GM13977 (cell line): ENCODE measurements at places on chromosomes 12 and 14.
A peak's percentile ranks its signal among the peaks of the same experiment; 100 is the strongest.

DNA sequence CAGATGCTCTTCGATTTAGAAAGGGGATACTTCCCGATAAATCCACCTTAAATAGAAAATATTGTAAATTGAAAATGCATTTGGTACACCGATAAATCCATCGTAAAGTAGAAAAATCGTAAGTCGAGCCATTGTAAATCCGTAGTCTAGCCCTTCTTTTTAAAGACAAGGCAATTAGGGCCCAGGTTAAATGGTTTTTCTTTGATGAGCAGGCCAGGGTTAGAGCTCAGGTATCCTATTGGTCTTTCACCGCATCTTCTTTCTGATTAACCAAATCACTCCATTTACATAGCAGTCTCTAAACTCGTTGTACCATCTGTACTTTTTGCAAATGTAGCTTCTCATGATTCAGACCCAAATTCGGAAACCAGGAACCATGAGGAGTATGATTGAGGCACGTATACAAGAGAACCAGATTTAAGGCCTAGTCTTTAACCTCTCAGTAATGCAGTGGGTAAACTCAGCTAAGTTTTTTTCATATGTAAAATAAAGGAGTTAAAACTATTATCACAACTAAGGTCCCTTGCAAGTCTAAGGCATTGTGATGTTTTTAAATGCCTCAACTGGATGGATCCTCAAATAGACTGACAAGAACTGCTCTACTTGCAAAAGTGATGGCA lies 2.2 kb upstream of the YAF2 start:
- no peak for DNase-seq

GRCh38 chr14:87491816-87492215 lies 501.2 kb downstream of the GALC start:
- DNase-seq, result no peak

GRCh38 chr12:110640275-110641025 lies 26.5 kb downstream of the TCTN1 start:
- no peak for DNase-seq

DNA sequence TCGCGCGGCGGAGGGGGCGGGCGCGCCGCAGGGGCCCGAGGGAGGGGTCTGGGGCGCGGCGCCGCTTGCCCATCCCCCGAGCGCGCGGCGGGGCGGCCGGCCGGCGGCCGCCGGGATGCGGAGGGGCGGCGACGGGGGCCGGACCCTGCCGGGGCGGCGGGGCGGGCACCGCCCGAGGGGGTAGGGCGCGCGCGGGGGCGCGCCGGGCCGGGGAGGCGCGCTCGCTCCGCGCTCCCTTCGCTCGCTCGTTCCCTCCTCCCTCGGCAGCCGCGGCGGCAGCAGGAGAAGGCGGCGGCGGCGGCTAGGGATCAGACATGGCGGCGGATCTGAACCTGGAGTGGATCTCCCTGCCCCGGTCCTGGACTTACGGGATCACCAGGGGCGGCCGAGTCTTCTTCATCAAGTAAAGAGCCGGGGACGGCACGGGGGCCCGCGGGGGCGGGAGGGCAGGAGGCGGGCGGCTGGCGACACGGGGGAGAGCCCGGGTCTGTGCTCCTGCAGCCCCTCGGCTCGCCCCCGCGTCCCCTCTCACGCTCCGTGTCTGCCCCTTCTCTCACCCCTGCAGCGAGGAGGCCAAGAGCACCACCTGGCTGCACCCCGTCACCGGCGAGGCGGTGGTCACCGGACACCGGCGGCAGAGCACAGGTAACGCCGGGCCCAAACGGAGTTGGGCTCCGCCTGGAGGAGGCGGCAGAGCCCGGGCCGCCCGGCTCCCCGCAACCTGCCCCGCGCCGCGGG lies at the start of gene PLEKHA5:
Gene PLEKHA5 (plus strand): TSS at position 248 of the 738 bp plus-strand sequence. CDS start 67 bp downstream, at position 315.
- peak; percentile 48 for DNase-seq

DNA sequence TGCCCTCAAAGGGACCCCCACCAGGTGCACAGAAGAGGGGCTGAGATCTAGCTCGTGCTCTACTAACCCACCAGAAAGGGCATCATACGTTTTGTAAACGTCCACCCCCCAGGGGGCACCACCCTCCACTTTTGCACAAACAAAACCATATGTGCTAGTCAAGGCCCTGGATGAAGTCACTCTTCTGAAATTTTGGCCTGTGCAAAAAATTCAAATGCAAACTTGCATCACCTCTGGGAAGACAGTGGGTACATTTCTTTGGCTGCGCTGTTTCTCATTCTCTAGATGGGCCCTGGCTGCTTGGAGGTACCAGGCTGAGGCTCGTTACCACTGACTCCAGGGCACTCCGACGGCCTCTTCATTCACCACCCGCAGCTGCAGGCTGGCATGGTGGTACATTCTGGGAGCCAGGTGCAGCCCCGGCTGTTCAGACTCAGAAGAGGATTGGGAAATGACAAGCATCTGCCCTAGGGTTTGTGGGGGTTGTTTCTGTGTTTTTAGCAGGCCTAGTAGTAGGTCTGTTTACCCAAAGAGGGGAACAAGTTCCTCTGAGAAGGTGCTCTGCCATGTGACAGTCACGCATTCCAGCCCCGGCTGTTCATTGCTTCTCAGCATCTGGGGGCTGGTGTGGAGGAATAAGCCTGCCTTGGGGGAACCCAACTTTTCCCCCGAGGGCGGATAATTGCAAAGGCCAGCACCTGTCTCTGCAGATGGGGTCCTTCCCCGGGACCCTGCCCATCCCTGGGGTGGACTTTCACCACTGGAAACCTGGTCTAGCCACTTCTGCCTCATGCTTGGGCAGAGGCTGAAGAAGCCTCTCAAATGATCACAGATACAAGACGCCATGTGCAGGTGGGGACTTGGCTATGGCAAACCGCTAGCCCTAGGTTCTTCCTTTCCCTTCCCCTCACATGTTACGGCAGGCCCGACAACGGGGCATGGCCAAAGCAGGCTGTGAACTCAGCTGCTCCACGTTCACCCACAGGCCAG lies 147.6 kb downstream of the DPF3 start:
- DNase-seq, result no peak

- peak; percentile 12 for DNase-seq
Observed at GRCh38 chr14:104642540-104642868, 37.9 kb upstream of the TMEM179 start.

GRCh38 chr12:47731723-47732122 lies 6.4 kb upstream of the ENDOU start:
- no peak for DNase-seq

- DNase-seq, result no peak
Observed at GRCh38 chr12:108187831-108188230, 58.7 kb downstream of the WSCD2 start.

DNA sequence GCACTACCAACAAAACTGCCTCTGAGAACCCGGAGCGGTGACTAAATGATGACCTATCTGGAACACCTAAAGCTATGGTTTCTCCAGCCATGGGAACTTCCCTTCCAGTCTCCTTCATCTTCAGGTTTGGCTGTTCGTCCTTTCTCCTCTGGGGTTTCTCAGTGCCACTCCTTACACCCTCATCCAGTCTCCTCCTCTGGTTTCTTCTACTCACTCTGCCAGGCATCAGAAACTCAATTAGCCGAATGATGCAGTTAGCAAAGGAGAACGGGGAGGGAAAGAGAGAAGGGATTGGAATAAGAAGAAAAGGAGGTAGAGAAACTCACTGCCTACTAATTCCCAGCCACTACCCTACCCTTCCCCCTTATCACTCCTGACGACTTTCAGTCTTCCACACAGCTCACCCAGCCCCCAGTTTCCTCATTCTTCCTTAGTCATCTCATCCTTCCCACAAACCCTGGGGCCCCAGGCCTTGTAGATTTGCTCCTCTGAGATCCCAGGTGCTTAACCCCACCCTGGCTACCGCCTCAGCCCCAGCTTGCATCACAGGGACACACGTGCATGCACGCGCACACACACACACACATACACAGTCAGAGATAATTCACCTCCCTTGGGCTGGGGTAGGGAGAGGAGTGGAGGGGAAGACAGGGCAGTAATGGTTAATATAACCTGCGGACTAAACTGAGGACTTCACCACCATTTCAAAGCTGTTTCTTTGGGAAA lies 13.0 kb downstream of the FGD6 start:
- DNase-seq, result no peak

GRCh38 chr12:47825173-47825639 lies 5.5 kb upstream of the HDAC7 start:
- no peak for DNase-seq

DNA sequence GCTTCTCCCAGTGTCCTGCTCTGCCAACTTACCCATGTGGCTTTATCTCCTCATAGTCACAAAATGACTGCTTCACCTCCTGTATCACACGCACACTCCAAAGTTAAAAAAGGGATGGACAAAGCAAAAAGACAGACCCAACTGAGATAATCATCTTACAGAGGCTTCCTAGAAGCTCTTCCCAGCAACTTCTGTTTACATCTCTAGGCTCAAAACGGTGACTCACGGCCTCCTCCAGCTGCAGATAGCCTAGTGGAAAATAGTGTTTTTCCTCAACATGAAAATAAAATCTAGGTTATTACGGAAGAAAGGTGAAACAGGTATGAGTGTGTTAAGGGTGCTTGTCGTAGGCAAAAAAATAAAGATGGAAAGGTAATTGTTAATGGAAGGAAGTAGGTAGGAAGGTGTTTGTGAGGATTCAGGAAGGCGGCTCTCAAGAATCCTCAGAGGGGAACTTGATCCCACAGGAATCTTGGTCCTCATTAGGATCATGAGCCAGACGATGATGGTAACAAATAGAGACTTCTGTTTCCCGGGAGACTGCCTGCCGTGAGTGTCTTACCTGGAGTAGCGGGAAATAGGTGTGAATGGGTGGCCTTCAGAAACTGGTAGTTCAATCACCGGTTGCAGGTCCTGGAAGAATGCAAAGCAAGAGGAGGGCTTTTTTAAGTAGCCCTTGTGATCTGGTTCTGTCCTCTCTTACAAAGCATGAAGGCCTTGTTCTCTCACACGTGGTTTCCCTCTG lies 487.5 kb upstream of the TMEM132C start:
- no peak for DNase-seq

GRCh38 chr14:100529561-100530031 lies 57.6 kb downstream of the BEGAIN start:
- no peak for DNase-seq

DNA sequence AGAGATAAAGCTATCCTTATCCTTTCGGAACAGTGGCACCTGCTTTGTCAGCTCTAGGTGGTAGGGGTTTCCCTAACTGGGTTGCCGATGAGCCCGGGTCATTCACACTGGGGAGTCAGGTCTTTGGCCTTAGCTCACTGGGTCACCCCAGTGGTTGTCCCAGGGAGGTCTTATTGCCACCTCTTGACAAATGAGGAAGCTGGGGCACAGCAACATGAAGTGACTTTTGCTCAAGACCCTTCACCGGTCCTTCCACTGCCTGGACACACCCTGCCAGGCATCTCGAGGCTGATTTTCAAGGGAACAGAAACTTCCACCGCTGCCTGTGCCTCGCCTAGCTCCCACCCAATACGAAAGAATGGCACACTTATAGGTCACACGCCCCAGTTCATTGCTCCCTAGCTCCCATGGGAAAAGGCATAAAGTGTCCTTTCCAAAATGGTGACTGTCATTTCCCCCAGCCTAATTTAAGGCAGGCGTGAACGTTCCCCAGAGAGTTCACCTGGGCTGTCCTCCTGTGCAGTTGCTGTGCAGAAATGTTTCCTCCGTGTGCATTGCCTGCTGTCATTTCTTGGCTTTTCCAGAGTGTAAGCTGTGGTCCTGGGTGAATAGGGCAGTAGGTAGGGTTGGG lies 156.1 kb upstream of the CCND2 start:
- DNase-seq, result no peak

DNA sequence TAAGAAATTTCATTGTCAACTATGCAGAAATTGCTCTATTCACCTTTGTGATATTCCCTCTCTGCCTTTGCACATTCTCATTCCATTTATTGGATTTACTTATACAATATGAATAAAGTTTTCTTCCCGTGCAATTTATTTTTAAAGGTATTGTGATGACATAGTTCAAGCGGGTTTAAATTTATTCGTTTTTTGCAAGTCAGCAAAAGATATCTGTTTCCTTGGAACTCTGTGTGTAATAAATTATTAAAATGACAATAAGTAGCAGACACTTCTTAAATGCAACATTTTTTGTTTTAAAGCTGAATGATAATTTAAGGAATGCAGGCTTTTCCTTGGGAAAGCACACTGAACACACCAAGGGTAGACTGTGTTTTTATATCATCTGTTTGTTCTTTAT lies 143.1 kb downstream of the SLC41A2 start:
- no peak for DNase-seq

DNA sequence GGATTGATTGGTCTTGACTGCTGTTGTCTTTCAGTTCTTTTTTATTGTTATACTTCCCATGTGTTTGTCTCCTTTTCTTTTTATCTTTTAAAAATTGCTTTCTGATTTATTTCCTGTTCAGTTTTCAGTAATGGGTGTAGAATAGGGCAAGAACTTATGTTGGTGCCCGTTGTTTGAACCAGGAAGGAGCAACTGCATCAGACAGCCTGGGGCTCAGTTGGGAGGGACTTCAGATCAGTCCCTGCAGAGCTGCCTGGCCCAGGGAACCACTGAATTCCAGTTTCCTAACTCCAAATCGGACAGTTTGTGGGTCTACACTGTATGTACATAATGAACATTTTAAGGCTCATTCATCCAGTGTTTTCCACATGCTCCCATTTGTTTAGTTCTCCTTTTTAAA lies 64.9 kb downstream of the FBXO34 start:
- DNase-seq, result no peak

- DNase-seq, result no peak
Observed at GRCh38 chr12:10214136-10214894, 1.6 kb downstream of the GABARAPL1 start.

GRCh38 chr12:97559267-97559666 lies 96.7 kb downstream of the RMST start:
- DNase-seq, result no peak

DNA sequence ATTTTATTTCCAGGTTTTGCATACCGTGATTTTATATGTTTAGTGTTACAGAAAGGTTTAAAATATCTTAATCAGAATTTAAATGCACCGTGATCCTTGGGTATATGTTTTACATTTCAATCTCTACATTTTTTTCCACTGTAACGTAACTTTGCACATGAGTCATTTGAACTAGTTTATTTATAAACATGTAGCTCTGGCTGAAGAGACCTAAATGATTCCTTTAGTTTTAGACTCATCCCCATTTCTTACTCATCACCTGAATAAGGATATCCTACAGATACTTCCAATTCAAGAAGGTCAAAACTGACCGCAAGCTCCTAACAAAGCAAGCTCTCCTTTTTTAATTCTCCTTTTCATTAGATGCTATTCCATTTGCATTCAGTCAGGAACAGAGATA lies 42.7 kb upstream of the SLC6A15 start:
- no peak for DNase-seq

GRCh38 chr14:36478782-36479181 lies 41.2 kb downstream of the NKX2-1 start:
- no peak for DNase-seq

GRCh38 chr12:124115976-124116690 lies 143.1 kb downstream of the ZNF664 start:
- DNase-seq, result no peak

DNA sequence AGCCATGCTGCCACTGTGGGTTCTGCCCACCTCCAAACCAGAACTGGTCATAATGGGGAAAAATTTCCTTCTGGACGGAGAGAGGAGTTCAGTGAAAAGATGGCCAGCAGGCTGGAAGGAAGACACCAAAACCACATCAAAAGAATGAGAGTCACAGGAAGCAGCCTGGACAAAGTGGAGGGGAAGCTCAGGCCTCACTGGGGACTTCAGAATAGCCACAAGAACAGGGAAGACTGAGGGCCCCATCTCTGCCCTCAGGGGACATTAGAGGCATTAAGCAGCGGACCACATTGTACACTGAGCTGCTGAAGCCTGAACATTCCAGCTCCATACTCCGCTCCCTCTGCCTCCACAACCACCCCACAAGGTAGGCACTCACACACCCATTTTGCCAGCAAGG lies 119.6 kb upstream of the COCH start:
- no peak for DNase-seq

- no peak for DNase-seq
Observed at GRCh38 chr12:68434391-68435298, 102.5 kb upstream of the MDM1 start.
